ENCODE measurements at places on chromosomes 7 and 10. TPM values are rescaled to one million over a fixed set of nuclear protein-coding genes. Genes with fewer than 3 reads are reported as not detected.

The GPER1 gene
- polyA plus RNA-seq = 5.1 TPM

The GRM3 gene
- polyA plus RNA-seq = 0.25 TPM

The ENTPD1 gene
- 26.0 TPM for polyA plus RNA-seq

The IRF5 gene
- 2.0 TPM for polyA plus RNA-seq

The WNT8B gene
- polyA plus RNA-seq = 0.24 TPM

The PPP2R2D gene
- 34.0 TPM for polyA plus RNA-seq

The SH2B2 gene
- polyA plus RNA-seq = 3.1 TPM

The LRRD1 gene
- 0.71 TPM for polyA plus RNA-seq

The KCNMA1 gene
- 3.3 TPM for polyA plus RNA-seq

The PLEKHS1 gene
- 0.13 TPM for polyA plus RNA-seq

The CRYGN gene
- polyA plus RNA-seq = 0.60 TPM

The IGF2BP3 gene
- 56.8 TPM for polyA plus RNA-seq

The INTS15 gene
- polyA plus RNA-seq = 49.3 TPM

The NKX1-2 gene
- not detected for polyA plus RNA-seq

The NUTM2D gene
- 12.3 TPM for polyA plus RNA-seq

The TRPV5 gene
- polyA plus RNA-seq = 0.11 TPM

The SFTPA2 gene
- polyA plus RNA-seq = 13.1 TPM

The AS3MT gene
- 17.3 TPM for polyA plus RNA-seq

The PRKG1 gene
- 18.5 TPM for polyA plus RNA-seq

The SPDYE16 gene
- 3.9 TPM for polyA plus RNA-seq

The BAMBI gene
- 130 TPM for polyA plus RNA-seq

The TLX1 gene
- not detected for polyA plus RNA-seq

The HPSE2 gene
- 19.3 TPM for polyA plus RNA-seq

The ZSCAN25 gene
- polyA plus RNA-seq = 19.2 TPM

The NPFFR1 gene
- 0.67 TPM for polyA plus RNA-seq

The CHST3 gene
- polyA plus RNA-seq = 10.8 TPM

The SEMA3C gene
- 109 TPM for polyA plus RNA-seq

The NT5C3A gene
- 38.6 TPM for polyA plus RNA-seq

The SH2D4B gene
- polyA plus RNA-seq = 0.27 TPM

The GPR158 gene
- 0.97 TPM for polyA plus RNA-seq

The PYROXD2 gene
- 48.2 TPM for polyA plus RNA-seq

The MBLAC1 gene
- polyA plus RNA-seq = 2.0 TPM

The PTPN20 gene
- 3.4 TPM for polyA plus RNA-seq

The CRHR2 gene
- 0.23 TPM for polyA plus RNA-seq

The GDI2 gene
- polyA plus RNA-seq = 256 TPM

The UCN3 gene
- 0.78 TPM for polyA plus RNA-seq

The SPDYE11 gene
- 1.00 TPM for polyA plus RNA-seq

The METTL27 gene
- polyA plus RNA-seq = 3.3 TPM

The SPDYE1 gene
- polyA plus RNA-seq = 1.4 TPM

The GRID2IP gene
- 0.93 TPM for polyA plus RNA-seq

The RAMP3 gene
- polyA plus RNA-seq = 17.9 TPM
